ENCODE measurements at places on chromosomes 11 and 22.

- no peak for DNase-seq
Measured at GRCh38 chr11:45669146-45669545, 3.7 kb upstream of the CHST1 start.

- DNase-seq, result no peak
Measured at GRCh38 chr11:101346591-101346990, 217.0 kb upstream of the PGR start.

DNA sequence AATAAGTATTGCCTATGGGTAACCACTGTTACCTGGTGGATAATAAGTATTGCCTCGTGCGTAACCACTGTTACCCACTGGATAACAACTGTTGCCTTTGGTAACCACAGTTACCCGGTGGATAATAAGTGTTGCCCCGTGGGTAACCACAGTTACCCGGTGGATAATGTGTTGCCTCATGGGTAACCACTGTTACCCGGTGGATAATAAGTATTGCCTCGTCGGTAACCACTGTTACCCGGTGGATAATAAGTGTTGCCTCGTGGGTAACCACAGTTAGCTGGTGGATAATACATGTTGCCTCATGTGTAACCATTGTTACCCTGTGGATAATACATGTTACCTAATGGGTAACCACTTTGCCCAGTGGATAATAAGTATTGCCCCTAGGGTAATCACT, 9.8 kb upstream of the NXPE4 start:
- DNase-seq, result no peak

DNA sequence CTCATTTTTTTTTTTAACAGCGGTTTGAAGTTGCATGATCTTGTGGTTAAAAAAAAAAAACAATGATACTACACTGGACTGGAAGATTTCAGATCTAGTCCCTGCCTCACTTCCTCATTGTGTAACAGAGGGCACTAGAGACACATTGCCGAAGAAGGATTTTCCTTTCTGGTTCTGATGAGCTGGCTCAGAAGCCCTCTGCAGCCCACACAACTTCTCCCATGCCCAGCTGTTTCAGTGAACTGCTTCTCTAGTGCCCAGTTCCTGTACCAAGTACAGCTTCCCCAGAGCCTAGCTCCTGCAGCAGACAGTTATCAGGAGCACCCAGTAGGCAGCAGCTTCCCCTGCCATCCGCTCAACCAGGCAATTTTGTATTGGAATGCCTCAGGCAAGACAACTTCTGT, 29.5 kb upstream of the ANO5 start:
- no peak for DNase-seq

DNA sequence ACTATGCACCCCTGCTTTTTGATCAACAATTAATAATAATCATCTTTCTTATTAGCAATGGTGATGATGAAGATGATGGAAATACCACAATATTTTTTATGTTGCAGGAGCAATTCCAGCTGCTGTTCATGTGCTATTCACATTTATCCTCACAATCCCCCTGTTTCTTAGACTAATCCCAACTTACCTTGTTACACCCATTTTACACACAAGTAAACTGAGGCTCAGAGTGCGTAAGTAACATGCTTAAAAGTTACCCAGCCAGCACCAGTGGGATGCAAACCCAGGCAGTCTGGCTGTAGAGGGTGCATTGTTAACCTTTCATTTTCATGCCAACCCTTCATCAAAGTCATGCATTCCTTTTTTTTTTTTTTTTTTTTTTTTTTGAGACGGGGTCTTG, 1.6 kb upstream of the CRYBA4 start:
- DNase-seq, result no peak

DNA sequence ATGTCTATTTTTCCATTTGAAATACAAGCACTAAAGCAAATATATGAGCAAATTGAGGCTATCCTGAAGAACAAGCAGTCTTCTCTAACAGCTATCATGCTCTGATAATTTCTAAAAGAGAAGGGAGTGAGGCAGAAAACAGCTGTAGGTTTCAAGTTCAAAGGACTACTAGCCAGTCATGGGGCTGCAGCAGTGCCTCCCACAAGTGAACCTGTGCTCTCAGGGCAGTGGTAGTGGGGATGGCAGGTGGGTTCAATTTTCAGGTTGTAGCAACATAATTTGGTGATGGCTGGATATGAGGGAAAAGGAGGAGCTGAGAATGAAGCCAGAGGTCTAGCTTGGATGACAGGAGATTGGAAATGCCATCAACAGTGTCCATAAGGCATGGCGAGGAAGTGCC, 93.5 kb upstream of the ARHGAP20 start:
- DNase-seq, result no peak

GRCh38 chr11:125090816-125091215, 20.6 kb downstream of the TMEM218 start:
- no peak for DNase-seq

- DNase-seq, result no peak
Measured at GRCh38 chr11:46718155-46719019, 626 bp upstream of the F2 start.

DNA sequence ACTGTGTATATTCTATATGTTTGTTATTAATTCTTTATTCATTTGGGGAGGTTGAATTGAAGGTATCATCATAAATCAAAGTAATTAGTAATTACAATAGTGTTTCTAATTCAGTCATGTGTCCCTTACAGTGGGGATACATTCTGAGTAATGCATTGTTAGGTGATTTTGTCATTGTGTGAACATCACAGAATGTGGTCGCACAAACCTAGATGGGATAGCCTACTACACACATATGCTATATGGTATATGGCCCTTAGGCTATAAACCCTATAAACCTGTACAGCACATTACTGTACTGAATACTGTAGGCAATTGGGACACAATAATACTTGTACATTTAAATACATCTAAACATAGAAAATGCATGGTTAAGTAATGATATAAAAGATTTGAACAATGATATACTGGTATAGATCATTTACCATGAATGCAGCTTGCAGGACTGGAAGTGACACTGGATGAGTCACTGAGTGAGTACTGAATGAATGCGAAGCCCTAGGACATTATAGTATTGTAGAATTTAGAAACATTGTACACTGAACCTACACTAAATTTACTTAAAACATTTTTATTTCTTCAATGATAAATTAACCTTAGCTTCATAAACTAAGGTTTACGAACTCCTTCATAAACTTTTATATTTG, 936.2 kb upstream of the CHORDC1 start:
- no peak for DNase-seq

- no peak for DNase-seq
Measured at GRCh38 chr22:25237503-25237902, 18.1 kb downstream of the CRYBB2 start.

DNA sequence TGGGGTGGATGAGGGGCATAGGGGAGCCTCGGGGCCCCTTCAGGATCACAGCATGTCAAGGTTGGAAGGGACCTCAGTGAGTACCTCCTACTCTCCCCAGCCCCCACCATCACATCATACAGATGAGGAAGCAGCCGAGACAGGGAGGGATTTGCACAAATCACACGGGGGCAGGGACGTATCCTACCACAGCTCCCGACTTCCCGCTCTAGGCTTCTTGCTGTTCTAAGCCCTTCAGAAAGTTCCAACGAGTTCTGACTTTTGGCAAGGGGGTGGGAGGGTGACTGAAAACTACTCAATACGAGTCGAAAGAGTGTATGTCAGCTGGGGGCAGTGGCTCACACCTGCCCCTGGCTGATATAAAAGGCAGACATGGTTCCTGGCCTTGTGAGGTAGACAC, 4.7 kb upstream of the RAD9A start:
- no peak for DNase-seq

DNA sequence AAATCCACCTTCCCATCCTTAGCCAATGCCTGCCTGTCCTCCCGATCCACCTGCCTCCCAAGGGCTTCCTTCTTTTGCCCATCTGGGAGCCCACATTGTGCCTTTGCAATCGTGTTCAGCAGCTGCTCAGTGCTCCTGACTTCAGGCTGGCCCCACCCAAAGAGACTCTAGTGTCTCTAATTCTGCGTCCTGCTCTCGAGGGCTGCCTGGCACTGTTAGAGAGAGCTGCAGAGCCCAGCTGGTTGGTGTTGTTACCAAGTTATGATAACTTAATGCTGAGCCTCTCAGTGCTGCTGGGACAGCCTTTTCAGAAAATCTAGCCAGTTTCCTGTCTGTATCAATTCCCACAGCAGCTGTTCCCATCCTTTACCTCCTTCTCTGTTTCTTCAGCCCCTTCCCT, 69.1 kb downstream of the MICAL2 start:
- no peak for DNase-seq

DNA sequence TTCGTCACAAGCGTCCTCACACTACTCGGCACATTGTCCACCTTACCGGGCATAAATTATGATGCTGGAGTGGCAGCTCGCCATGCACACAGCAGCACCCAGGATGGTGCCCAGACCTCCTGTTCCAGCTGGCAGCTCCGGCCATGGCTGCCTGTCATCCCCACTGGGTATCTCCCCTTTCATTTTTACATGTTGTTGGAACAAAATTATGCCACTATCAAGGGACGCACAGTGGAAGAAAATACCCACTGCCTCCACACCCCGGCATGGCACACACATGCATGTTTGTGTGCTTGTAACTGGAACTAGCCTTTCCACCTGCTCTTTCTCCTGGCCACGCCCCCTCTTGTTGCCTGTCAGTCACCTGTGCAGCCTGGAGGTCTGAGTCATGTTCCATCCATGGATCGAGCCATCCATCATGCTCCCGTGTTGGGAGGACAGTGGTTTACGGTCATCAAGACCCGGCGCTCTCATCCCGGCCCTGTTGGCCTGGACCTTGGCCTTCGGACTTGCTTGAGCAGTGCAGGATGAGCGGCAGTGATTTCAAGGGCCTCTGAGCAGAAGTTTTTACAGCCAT, 1069.6 kb downstream of the BRD1 start:
- DNase-seq, result no peak

DNA sequence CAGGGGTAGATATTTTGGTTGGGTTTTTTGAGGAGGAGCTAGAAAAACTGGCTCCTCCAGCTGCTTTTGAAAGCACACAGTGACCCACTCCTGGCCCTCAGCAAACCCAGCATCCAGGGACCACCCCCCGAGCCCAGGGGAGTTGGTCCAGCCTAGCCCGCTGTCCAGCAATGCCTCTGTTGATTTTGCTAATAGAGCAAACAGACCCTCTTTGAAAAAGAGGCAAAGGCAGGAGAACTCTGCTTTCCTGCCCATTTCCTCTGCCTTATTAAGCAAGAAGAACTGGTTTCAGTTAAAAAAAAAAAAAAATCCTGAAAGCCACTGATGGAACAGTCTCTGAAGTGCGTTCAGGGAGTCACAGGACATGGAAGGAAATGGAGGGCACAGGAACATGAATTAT, 25.3 kb downstream of the ABTB2 start:
- no peak for DNase-seq

- no peak for DNase-seq
Measured at GRCh38 chr22:27284324-27284723, 517.2 kb downstream of the MN1 start.

DNA sequence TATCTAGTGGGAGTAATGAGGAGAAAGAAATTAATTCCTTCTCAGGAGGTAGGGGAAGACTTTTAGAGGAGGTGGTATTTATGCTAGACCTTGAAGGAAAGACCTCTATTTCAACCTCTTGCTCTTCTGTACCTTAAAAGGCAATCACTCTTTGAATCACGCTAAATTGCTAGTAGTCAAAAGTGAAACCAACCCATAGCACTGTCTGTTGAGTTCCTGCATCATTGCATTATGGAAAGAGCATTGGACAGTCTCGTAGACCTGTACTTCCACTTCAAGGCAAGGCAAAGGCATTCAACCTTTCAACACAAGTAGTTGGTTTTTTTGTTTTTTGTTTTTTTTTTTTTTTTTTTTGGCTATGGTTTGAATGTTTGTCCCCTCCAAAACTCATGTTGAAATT, 770.4 kb downstream of the ETS1 start:
- no peak for DNase-seq

- no peak for DNase-seq
Measured at GRCh38 chr11:43567396-43567975, 113.1 kb upstream of the HSD17B12 start.

GRCh38 chr11:106552694-106553203, 465.5 kb downstream of the GUCY1A2 start:
- DNase-seq, result no peak

GRCh38 chr11:123740787-123741158, 687 bp downstream of the ZNF202 start:
- DNase-seq, result no peak

GRCh38 chr11:26149585-26149984, 182.3 kb upstream of the ANO3 start:
- no peak for DNase-seq

DNA sequence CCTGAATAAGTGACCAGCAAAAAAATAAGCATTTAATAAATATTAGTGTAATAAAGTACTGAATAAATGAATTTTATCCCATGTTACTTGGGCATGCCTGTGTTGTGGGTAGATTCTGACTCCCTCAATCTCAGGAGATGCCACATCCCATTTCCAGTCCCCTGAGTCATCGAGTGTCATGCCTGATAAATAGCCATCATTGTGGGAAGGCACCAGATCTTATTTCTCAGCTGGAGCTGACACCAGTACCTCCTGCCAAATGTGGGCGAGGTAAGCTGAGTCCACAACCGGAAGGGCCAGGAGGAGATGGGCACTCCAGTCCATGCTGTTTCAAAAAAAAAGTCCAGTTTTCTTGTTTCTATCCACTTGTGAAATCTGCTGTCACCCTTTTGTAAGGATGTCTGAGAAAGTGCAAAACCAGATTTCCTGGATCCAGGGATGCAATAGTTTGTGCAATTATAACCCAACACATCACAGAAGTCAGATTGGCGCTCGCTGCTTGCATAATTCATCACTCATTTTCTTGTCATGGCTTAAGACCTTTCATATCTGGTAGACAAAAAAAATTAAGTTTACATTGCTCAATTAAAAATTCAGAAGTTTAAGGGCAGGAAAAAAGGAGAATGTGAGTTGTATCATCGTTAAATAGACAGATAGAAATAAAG, 311.6 kb downstream of the MIAT start:
- no peak for DNase-seq

DNA sequence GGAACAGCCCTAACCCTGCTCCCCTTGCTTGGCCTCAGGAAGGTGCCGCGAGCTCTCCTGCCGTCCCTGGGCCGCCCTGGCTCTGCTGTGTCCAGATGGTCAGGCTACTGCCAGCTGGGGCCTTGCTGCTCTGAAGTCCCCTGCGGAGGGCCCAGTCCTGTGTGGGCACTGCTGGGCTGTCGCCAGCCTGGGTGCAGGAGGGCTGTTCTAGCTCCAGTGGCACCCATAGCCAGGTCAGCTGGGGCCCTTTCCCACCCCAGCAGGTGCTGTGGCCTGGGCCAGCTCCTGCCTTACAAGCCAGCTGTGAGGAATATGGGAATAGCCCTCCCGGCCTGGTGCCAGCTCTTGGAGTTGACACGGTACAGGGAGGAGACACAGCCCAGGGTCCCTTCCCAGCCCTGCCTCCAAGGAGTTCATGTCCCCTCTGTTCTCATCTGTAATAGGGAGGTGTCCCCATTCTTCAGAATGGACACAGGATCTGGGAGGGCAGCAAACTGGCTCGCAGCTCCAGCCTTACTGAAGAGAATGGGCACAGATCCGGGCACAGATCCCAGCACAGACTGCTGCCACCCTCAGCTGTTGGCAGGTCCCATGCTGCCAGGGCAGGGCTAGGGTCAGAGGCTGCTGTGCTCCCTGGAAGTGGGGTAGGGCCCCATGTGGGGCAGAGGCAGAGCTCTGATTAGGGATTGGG, 3.9 kb downstream of the DERL3 start:
- no peak for DNase-seq

Measured in effector CD4-positive, alpha-beta T cell (primary cell).